Osteoblast (primary cell): ENCODE measurements at places on chromosomes 1 and 21. TPM values are rescaled to one million over a fixed set of nuclear protein-coding genes. Genes with fewer than 3 reads are reported as not detected.

GRCh38 chr1:235287208-235287882 is 40.6 kb downstream of the ARID4B start:
- DNase-seq: no peak

GRCh38 chr1:19484798-19485361 is 459 bp downstream of the CAPZB start:
- DNase-seq: peak; percentile 92

- DNase-seq: peak; percentile 68
Observed at GRCh38 chr1:22845398-22845935, 127.2 kb downstream of the LACTBL1 start.

Gene TPTE
- not detected in 2 replicates for total RNA-seq

Gene SPRR2G
- total RNA-seq: not detected in 2 replicates

Gene EXTL1
- total RNA-seq: 1.4 and 3.2 TPM in 2 replicates

- DNase-seq: no peak
Observed at GRCh38 chr21:39004634-39005501, 178.4 kb downstream of the PSMG1 start.

Gene GUCA2B
- total RNA-seq: not detected in 2 replicates

Gene SLC5A9
- not detected in 2 replicates for total RNA-seq

- DNase-seq: peak; percentile 84
Observed at GRCh38 chr1:32240140-32240951, 6.7 kb upstream of the FAM167B start.

DNA sequence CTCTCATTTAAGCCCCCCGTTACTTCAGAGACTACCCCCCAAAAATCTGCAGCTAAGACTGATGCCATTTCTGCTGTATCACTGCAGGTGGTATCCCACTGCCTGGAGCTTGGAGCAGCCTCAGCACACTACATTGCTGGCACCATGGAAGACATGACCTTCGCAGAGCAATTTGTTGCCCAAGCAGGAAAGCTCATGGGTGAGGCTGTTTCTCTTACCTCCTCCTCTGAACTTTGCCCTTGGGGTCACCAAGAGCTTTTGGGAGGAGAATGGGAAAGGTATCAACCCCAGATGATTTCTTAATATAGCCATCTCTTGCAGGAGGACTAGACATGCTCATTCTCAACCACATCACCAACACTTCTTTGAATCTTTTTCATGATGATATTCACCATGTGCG is 2.0 kb downstream of the HSD11B1 start:
- DNase-seq: no peak

DNA sequence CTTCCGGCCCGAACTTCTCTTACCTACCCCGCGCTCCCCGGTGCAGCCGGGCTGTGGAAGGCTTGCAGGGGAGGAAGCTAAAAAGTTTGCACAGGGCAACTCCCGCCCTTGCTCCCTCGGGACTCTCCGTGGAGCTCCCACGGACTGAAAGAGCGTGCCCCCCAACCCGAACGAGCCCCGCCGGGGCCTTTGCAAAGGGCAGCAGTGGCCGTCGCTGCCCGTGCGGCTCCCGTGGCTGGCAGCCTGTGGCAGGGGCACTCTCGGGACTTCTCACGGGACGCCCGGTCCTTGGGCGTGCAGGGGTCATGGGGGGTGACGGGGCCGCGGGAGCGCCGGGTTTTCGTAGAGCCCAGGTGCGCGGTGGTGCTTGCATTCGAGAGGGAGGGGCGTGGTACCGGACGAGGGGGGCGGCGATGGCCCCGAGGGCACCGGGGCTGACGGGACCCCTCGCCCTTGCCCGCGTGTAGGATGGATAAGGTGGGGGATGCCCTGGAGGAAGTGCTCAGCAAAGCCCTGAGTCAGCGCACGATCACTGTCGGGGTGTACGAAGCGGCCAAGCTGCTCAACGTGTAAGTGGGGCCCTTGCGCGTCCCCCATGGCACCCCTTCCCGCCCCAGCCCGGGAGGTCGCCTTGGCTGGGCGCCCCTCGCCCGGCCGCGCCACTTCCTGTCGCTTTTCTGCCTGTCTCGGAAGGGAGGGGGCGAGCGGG is 711 bp downstream of the GADD45A start:
- DNase-seq: peak; percentile 47

DNA sequence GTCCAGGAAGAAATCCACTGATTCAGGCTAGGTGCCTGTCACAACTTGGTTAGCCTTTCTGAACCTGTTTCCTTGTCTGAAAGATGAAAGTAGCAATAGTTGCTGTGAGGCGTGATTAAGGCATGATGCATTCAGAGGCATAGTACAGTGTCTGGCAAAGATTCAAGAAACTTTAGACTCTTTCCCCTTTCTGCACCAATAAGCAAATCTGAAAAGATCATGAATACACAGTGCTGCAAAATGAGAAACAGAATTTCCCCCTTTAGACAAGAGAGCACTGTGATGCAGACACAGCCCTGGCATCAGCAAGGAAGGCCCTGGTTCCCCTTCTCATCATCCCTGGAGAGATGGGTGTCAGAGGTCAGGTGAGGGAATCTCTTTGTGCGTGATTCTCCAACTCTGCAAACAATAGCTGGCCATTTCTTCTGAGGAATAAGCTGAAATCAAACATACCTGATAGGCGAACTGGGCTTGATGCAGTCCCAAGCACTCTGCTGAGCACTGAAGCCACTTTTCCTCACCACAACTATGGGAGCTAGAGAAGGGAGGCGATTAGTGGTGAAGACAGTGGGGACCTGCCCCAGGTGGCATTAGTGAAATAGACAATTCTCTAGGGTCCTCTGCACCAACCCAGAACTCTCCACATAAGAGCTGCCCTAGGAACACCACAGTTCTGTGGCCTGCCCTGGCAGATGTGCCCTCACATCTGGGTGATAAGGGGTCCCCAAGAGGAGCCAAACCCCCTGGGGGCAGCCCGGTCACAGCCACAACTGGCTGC is 41.7 kb downstream of the ITPKB start:
- DNase-seq: peak; percentile 69

GRCh38 chr1:17586172-17586964 is 46.9 kb downstream of the ARHGEF10L start:
- DNase-seq: peak; percentile 96

- DNase-seq: no peak
Observed at GRCh38 chr21:21530680-21531079, 532.5 kb downstream of the NCAM2 start.

Gene CD46
- 92.6 and 98.7 TPM in 2 replicates for total RNA-seq

DNA sequence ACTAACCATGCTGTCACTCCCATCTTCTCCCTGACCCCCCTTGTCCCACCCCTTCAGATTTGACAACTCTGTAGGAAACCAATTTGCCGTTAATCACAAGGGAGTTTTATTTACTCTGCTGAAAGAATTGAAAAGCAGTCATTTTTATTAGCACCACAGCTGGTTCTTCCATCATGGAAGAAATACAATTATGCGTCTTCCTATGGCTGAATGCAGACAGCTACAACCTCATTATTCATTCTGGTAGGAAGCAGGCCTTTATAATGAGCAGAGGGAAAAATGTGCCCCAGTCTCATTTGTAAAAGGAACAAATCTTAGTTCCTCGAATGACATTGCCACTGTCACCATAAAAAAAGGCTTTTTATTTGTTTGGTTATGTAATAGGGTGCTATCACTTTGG is 35.2 kb downstream of the JUN start:
- DNase-seq: no peak

Gene FCRL1
- total RNA-seq: not detected in 2 replicates

GRCh38 chr1:153881751-153882150 is 41.0 kb downstream of the GATAD2B start:
- peak; percentile 85 for DNase-seq

- DNase-seq: no peak
Observed at GRCh38 chr1:9059891-9060744, 9.3 kb downstream of the SLC2A5 start.

Gene GSTM1
- total RNA-seq: not detected in 2 replicates

DNA sequence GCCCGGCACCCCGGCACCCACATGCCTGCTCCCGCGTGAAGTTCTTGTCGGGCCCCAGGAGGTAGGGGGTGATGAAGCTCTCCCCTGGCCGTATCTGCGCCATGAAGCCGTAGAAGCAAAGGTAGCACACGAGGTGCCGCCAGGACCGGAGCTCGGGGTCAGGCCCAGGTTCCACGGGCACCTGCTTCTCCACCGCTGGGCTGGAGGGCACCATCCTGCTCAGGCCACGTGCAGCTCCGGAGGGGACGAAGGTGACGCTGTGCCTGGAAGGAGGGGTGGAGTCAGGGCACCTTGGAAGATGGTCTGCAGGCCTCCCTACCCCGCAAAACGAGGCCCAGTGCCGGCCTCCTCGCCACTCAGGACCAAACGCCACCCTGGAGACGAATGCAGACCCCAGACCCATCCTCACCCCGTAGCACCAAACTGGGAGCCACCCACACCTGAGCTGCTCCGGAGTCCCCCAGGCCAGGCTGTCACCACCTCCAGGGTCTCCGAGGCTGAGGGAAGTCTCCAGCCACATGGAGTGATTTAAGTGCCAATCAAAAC is 4.4 kb downstream of the SLC19A1 start:
- DNase-seq: no peak

GRCh38 chr1:172324086-172324485 is 96.4 kb upstream of the C1orf105 start:
- DNase-seq: no peak

- no peak for DNase-seq
Observed at GRCh38 chr1:163066686-163067085, 2.5 kb upstream of the RGS4 start.

DNA sequence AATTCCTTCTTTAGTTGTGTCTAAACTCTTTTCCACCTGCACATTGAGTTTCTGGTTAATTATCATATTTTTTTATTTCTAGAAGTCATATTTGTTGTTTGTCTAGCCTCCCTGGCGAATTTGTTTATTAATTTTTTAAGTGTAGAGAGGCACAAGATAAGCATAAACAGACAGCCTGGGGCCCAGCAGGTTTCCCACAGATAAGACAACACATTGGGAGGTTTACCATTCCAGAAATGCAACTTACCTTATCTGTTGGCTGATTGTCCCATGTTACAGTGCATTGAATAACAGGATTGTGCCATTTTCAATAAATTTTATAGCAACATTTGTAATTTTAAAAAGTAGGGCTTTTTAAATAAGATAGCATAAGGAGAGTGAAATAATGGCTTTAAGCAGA is 34.9 kb downstream of the COG2 start:
- DNase-seq: no peak

DNA sequence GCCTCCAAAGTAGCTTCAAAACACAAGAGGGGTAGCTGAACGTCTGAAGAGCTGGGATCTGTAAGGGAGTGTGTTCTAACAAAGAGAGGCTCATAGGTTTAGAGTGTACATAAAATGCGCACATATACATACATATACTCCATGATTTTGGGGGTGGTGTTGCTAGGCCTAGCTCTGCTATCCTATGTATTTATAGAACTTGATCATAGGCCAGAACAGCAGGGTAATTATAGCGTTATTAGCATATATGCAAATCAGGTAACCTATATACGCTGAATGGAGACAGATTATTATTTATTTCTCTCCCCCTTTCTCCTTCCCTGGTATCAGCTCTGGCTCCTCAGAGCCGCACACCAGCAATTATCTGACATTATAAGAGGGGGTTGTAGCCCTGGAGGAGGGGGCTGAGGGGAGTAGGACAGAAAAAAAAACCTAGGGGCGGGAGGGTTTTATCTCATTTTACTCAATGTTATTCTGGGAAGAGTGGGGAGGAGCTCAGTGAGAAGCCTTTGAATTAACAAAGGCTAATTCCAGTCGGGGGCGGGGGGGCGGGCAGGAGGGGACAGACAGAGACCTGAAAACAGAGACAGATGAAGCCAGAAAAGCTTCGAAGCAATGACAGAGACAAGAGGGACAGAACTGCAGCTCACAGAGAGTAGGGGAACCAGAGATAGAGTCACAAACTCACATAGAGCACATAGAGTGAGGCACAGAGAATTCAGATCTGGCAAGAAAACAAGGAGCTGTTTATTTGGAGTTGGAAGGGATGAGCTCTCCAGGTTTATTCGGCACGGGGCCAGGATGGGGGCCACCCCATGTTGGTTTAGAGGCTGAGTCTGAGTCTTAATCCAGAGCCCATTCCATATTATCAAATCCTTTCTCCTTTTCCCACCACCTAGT is 63.0 kb downstream of the RHBG start:
- peak; percentile 46 for DNase-seq

DNA sequence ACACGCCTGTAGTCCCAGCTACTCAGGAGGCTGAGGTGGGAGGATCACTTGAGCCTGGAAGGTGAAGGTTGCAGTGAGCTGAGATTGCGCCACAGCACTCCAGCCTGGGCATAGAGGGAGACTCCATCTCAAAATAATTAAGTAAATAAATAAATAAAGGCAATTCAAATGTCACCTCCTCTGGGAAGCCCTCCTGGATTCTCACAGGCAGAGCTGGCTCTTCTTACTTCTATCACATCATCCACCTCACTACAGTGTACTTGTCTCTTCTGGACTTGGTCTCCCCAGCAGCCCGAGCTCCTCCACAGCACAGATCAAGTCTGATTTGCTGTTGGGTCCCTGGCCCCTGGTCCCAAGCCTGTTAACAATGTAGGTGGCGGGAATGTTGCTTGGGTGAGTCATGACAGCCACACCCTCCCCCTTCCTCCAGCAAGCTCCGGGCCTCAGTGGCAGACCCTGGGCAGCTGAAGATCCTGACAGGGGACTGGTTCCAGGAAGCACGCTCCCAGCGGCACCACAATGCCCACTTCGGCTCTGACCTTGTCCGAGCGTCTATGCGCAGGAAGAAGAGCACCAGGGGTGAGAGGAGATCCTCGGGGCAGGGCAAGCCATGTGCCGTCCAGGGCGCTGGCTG is 5.3 kb downstream of the SYTL1 start:
- DNase-seq: peak; percentile 73

Gene SYDE2
- total RNA-seq: 13.0 and 13.8 TPM in 2 replicates

Gene GABRD
- not detected in 2 replicates for total RNA-seq

DNA sequence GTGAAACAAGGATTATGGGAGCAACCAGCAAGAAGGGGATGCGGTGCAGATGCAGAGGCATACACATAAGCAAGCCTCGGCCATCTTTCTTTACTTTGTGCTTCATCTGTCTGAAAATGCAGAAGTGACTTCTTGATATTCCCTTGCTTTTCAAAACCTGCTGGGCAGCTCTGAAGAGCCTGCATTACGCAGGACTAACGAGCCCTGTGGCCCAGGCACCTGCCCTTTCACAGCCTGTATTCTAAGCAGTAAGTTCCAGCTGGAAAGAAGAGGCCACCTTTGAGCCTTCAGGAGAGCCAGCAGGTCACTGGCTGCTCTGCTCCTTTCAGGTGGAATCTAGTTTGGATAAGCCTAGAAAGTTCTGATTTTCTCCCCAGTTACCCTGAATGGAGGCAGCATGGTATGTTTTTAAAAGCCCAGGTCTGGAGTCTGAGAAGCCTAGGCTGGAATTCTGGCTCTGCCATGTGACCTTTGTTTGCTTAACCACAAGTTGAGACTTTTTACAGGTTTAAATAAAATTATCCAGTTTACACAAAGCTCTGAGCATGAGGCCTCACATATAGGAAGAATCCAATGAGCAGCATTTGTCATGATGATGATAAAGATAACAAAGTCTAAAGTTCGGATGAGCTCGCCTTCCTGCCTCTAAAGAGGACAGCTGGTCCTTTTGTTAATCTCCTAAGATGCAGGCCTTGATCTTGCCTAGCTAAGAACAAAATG is 122.9 kb downstream of the UBR4 start:
- DNase-seq: no peak

- DNase-seq: peak; percentile 76
Observed at GRCh38 chr1:205526431-205526830, 22.0 kb downstream of the CDK18 start.
